Motor neuron (in vitro differentiated cells): ENCODE measurements at places on chromosomes 13 and 19. TPM values are rescaled to one million over a fixed set of nuclear protein-coding genes. Genes with fewer than 3 reads are reported as not detected.
A peak's percentile ranks its signal among the peaks of the same experiment; 100 is the strongest.

GRCh38 chr13:44575741-44576350 lies at the start of gene TSC22D1:
TSC22D1 (minus strand) TSS chr13:44576330; CDS start chr13:44576074, 256 bp downstream.
- no peak for ATAC-seq

- ATAC-seq = no peak
Measured at GRCh38 chr13:80436571-80437169, 95.7 kb upstream of the SPRY2 start.

DNA sequence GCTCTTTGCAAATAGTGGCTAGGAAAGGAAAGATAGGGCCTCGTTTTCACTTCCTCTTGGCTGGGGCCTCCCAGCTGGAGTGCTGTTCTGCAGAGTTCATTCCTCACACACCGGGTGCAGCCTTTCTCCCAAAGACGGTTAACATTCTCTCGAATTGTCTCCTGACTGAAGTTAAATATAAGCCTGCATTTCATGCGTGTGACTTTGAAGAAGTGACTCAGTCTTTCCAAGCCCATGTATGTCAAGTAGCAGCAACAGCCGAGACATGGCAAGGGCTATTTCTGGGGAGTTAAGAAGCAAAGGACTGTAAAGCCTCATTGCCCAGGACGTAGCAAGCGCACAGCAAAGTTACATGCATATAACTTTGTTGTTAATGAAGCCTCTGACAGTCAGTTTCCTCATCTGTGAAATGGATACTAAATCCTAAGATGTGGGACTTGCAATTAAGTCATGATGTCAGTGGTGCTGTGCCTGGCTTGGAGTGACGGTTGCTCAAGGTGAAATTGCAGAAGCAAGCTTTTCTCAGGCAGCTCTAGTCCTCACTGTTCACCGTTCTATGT lies 502.4 kb downstream of the MYO16 start:
- no peak for ATAC-seq

- peak; percentile 41 for ATAC-seq
Measured at GRCh38 chr13:42048342-42048683, at the start of gene DGKH. DGKH (plus strand) TSS chr13:42048648; CDS start chr13:42048774, 126 bp downstream.

Gene FFAR2
- total RNA-seq = 0.15 and 0.22 TPM in 2 replicates

DNA sequence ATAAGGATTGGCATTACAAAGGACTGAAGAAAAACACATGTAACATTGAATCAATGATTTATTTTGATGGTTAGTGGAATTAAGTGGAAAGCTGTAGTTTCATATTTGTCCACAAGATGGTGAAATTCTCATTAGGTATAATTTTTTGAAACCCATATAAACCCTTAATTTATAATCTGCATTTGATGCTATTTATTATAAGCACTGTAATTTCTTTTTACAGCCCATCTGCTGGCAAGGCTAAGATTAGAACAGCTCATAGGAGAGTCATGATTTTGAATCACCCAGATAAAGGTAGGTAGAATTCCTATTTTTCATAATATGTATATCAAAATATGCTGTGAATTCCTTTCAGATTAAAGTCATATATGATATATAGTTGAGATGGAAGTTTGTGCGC lies 62.2 kb downstream of the DNAJC15 start:
- ATAC-seq = no peak
